ENCODE measurements at places on chromosomes 7 and 10. TPM values are rescaled to one million over a fixed set of nuclear protein-coding genes. Genes with fewer than 3 reads are reported as not detected.

METTL2B gene
- 36.2 TPM for total RNA-seq

PNLIPRP3 gene
- not detected for total RNA-seq

CYP2C19 gene
- 0.12 TPM for total RNA-seq

AOC1 gene
- total RNA-seq: not detected

- DNase-seq: no peak
Observed at GRCh38 chr10:132812520-132812919, 26.6 kb upstream of the NKX6-2 start.

DNA sequence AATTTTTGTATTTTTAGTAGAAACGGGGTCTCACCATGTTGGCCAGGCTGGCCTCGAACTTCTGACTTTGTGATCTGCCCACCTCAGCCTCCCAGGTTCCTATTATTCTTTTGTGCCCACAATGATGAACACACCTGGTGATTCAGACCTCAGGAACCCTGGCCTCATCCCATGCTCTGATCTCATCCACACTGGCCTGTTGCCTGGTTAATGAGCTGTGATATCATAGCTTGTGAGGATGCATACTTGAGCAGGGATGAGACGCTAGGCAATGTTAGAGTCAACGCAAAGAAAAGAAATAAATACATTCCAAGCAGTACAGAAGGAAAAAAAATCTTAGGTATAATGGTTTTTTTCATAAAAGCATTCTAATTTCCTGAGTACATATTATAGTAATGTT is 82.4 kb upstream of the RNF32 start:
- no peak for DNase-seq

GRCh38 chr10:108566316-108567107 is 1356.8 kb downstream of the XPNPEP1 start:
- no peak for DNase-seq

- no peak for DNase-seq
Observed at GRCh38 chr7:141436139-141436538, 115.1 kb upstream of the AGK start.

DNA sequence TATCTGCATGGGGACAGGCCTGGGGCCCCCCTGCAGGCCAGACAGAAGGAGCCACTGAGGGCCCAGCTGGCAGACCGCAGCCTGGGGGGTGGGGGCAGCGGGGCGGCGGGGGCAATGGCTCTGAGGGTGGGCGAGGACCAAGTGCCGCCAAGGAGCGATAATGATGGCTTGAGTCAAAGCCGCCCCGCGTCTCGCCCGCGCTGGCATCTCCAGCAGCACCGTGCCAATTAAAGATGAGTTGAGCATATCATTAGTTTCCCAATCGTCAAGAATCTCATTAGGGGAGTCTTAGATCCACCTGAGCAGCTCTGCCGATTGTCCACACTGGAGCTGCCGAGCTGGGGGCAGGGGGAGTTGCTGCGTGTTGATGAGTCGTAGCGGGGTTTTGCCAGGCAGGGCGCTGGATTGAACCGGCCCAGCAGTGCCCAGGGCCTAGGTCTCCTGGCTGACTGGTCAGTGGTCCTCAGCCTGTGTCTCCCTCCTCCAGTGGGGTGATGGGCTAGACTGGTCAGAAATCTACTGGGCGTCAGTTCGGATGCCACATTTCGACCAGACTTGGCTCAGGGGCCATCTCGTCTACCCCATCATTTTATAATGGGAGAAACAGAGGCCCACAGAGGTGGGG is 41.0 kb upstream of the PSMG3 start:
- no peak for DNase-seq

- DNase-seq: no peak
Observed at GRCh38 chr10:62721687-62722086, 82.8 kb upstream of the ADO start.

- DNase-seq: no peak
Observed at GRCh38 chr7:95646350-95646749, 50.0 kb upstream of the PDK4 start.

- DNase-seq: no peak
Observed at GRCh38 chr7:24825931-24826661, 68.8 kb upstream of the GSDME start.

Data from activated naive CD4-positive, alpha-beta T cell treated with anti-CD3 and anti-CD28 coated beads for 36 hours (primary cell).